Lung microvascular endothelial cell (primary cell): ENCODE measurements at places on chromosomes 12 and 14.

DNA sequence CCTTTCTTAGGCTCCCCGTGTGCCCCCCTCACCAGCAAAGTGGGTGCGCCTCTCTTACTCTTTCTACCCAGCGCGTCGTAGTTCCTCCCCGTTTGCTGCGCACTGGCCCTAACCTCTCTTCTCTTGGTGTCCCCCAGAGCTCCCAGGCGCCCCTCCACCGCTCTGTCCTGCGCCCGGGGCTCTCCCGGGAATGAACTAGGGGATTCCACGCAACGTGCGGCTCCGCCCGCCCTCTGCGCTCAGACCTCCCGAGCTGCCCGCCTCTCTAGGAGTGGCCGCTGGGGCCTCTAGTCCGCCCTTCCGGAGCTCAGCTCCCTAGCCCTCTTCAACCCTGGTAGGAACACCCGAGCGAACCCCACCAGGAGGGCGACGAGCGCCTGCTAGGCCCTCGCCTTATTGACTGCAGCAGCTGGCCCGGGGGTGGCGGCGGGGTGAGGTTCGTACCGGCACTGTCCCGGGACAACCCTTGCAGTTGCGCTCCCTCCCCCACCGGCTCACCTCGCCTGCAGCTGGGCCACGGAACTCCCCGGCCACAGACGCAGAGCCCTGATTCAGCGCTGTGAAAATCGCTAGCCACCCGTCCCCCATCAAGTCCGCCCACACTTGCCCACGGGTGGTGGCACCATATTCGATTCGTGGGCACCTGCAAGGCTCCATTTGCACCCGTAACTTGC is 1.3 kb downstream of the TMEM233 start:
- DNase-seq = peak; percentile 33

- peak; percentile 82 for DNase-seq
These were observed 59.1 kb downstream of the ISCA2 start for GRCh38 chr14:74552623-74553022.

DNA sequence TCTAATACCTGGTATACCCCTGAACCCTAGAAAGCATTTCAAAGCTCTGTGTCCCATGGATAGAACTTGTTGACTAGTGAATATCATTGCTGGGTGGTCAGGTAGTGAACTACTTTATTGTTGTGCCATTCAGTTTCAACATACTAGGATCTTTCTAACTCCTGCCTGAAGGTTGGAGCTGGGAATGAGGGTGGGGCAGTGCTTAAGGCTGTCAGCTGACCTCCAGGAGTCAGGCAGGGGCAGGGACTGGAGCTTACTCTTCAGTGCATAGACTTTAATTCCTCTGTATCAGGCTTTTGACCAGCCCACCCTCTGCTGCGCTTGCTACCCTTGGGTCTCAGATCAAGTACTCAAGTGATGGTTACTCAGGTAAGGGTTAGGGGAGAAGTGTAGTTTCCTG is 102.6 kb upstream of the RFX4 start:
- no peak for DNase-seq

- DNase-seq = no peak
These were observed 47.8 kb downstream of the CCDC88C start for GRCh38 chr14:91369628-91370445.

- DNase-seq = peak; percentile 12
These were observed at the start of gene PLBD1 for GRCh38 chr12:14567351-14568162. Gene PLBD1, minus strand, starts transcription at chr12:14567883. Its CDS starts 187 bp downstream, at chr12:14567696.

DNA sequence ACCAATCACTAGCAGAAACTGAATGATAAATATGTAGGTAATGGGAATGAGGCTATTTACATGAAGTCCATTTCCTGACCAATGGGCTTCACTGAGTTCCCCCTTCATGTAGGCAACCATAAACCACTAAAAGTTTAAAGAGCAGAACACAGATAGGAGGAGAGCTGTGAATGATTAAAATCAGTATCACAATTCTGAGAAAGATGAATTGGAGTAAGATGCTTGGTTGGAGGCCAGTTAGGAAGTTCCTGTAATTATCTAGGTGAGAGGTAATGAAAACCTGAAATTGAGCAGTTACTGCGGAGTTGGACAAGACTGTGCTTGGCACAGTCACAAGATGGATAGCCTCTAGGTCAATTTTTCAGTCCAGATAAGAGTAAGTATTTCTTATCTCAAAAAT is 56.6 kb downstream of the GALNT4 start:
- DNase-seq = no peak

GRCh38 chr12:46701356-46701755 is 124.4 kb downstream of the SLC38A4 start:
- DNase-seq = no peak

DNA sequence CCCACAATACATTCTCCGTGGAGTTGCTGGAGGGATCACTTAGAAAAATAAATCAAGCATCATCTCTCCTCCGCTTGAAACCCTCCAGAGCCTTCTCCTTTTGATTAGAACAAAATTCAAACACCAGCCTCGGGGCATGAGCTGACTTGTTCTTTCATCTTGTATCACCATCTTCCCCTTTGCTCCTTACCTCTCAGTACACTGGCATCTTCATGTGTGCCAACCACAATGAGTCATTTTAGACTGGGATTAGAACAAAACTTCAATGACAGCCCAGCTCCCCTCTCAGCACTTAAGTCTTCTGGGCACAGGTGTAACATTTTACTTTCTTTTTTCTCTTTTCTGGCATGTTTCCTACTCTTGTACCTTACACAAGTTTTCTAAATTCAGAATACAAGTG is 1159.2 kb upstream of the TMEM132C start:
- DNase-seq = no peak

DNA sequence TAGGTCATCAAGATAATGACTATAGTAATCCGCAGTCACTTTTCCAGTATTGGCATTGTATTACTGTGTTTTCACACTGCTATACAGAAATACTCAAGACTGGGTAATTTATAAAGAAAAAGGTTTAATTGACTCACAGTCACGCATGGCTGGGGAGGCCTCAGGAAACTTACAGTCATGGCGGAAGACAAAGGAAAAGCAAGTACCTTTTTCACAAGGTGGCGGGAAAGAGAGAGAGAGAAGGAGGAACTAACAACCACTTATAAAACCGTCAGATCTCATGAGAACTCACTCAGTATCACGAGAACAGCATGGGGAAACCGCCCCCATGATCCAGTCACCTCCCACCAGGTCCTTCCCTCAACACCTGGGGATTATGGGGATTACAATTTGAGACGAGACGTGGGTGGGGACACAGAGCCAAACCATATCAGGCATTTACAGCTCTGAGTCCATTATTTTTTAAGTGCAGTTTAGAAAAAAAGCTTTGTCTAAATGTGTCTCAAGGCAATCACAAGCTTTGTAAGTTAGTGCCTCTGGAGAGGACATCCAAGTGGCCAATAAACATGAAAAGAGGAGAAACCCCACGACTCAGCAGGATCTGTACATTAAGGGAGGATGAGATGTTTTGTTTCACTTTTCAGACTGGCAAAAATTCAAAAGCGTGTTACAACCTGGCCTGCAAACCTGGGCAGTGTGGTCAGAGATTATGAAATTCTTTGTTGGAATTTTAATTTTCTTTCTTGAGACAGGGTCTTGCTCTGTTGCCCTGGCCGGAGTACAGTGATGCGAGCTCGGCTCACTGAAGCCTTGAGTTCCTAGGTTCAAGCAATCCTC is 82.0 kb downstream of the DNAH10 start:
- no peak for DNase-seq

GRCh38 chr12:113997365-113997764 is 31.2 kb upstream of the RBM19 start:
- no peak for DNase-seq

GRCh38 chr14:36068777-36069534 is 107.6 kb downstream of the PTCSC3 start:
- DNase-seq = no peak

DNA sequence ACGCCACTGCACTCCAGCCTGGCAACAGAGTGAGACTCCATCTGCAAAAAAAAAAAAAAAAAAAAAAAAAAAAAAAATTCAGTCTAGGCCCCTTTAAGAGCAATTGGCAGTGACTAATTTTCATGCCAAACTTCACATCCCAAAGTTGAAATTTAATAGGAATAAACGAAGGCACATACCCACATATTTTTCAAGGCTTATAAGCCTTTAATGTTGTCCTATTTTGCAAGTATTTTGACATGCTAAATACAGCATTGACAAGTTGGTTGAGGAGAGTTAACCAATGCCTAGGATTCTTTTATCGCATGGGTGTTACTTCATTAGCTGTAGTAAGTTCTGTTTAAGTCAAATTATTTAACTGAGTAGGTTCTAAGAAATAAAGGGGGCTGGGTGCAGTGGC is 23.5 kb upstream of the HIP1R start:
- DNase-seq = no peak

- no peak for DNase-seq
These were observed 27.7 kb downstream of the HRK start for GRCh38 chr12:116853507-116853906.

- DNase-seq = no peak
These were observed 450 bp downstream of the DDN start for GRCh38 chr12:48998497-48999353.

GRCh38 chr12:2443776-2444175 is 351.0 kb upstream of the FKBP4 start:
- DNase-seq = no peak

- no peak for DNase-seq
These were observed 75.0 kb downstream of the DIP2B start for GRCh38 chr12:50579757-50580267.
